CD4-positive, alpha-beta T cell (primary cell): ENCODE measurements at places on chromosomes 7 and 10. TPM values are rescaled to one million over a fixed set of nuclear protein-coding genes. Genes with fewer than 3 reads are reported as not detected.

Gene ITPRID1
- total RNA-seq, result not detected

DNA sequence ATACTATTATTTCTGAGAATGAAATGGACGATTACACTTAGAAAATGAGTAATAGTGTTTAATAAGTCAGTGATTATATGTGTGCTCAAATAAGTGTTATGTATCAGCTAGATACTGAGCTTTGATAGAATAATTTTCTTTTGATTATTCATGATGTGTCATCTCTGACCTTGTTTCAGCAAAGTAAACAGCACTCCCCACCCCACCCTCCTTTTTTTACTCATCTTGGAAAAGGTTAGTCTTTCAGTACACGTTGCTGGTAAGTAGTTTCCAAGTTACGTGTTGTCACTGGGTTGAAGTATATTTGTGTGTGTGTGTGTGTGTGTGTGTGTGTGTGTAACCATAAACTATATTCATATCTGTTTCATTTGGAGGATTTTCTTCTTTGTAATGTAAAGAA lies 84.1 kb downstream of the GNAI1 start:
- H3K4me1 ChIP-seq, result no peaks in the 10 kb centered on the region
- no peak for DNase-seq
- no peaks in the 10 kb centered on the region for H3K27me3 ChIP-seq
- no peak overlapping the region for H3K4me3 ChIP-seq
- no peak overlapping the region for H3K27ac ChIP-seq
- no peaks in the 10 kb centered on the region for H3K36me3 ChIP-seq

DNA sequence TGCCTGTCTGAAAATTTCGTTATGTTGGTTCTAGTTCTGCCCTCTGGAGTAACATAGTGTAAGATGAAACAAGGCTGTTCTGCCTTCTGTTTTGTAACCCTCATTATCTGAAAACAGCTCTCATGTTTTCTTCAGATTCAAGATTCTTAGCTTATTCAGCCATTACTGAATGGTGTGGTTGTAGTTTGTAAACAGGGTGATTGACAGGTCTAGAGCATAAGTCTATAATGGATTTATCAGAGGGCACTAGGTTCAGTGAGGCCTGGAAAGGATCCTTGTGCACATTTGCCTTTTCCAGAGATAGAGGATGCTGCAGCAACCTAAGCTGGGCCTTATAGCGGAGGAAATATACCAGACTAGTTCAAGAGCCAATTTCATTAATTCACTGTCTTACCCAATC lies 6.1 kb downstream of the ZNF398 start:
- no peaks in the 10 kb centered on the region for H3K27me3 ChIP-seq
- peaks cover 40% of the 10 kb centered on the region for H3K36me3 ChIP-seq
- no peak for DNase-seq
- H3K27ac ChIP-seq, result no peak overlapping the region
- H3K4me1 ChIP-seq, result peaks cover 19% of the 10 kb centered on the region

Gene LBX1
- total RNA-seq, result not detected

DNA sequence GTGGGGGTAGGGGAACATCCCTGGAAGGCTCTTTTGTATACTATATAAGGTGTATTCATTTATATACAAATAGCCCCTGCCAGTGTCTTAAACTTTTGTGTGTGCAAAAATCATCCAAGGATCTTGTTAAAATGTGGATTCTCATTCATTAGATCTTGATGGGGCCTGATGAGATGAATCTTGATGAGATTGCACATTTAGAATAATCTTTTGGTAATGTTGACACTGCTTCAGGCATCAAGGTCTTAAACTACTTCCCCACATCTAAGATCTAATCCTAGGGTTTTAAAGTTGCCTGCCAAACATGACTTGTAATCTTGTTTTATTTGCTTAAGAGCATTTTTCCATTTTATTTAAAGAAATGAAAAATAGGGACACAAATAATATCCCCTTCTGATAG lies 13.0 kb downstream of the TLX1 start:
- H3K4me1 ChIP-seq, result peaks cover 43% of the 10 kb centered on the region
- no peak for DNase-seq
- H3K36me3 ChIP-seq, result no peaks in the 10 kb centered on the region
- H3K27ac ChIP-seq, result no peak overlapping the region
- H3K4me3 ChIP-seq, result no peak overlapping the region
- peaks cover 88% of the 10 kb centered on the region for H3K27me3 ChIP-seq

DNA sequence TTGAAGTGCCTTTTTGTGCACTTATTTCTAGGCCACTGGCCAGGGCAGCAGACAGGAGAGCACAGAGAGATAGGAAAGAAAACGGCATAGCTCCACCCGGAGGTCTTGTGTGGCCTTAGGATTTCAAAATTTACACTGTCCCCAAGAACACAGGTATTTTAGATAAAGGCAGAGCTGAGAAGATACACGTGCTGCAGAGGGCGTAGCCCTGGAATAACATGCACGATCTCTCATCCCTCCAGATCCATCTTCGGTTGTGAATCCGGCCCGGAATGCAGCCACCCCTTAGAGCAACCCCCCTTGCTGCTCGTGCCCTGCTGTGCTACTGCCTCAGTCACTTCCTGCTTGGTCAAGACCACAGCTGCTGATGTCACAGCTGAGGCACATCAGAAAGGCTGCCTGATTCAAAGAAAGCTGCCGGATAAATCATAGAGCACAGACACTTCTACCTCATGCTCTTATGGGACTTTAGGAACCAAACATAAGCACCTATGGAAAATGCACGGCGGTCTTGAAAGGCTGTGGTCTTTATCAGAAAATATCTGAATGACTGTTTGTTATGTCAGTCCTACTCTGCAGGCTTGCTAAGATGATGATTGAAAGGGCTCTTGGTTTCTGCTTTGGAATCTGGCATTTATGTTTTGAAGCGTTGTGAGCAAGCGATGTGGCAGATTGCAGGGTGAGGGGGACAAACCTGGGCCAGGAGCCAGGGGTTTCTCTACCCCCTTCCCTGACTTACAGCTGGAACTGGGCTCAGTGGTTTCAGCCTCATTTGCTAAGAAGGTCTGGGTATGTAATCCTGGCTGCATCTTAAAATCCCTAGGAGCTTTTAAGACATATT lies 152.0 kb downstream of the SVIL start:
- H3K36me3 ChIP-seq, result peaks cover 35% of the 10 kb centered on the region
- H3K27ac ChIP-seq, result no peak overlapping the region
- peaks cover 8% of the 10 kb centered on the region for H3K4me1 ChIP-seq

DNA sequence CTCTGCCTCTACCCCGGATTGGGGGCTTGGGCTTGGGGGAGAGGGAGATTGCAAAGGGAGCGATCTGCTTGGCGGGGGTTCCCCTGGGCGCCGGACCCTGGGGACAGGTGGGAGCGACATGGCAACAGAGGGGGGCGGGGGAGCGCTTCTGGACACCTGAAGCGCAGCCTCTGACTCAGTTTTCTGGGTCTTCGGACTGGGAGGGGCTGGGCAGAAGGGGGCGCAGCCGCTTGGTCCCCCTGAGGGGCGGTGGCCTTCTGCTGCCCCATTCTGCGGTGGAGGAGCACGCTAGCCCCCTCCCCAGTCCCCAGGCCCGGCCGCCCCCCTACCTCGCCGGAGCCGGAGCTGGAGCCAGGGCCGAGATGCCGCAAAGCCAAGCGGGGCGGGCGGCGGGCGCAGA lies 380 bp downstream of the NAT16 start:
- DNase-seq, result no peak
- H3K4me1 ChIP-seq, result peaks cover 22% of the 10 kb centered on the region
- H3K27ac ChIP-seq, result no peak overlapping the region
- H3K4me3 ChIP-seq, result no peak overlapping the region

GRCh38 chr10:15485684-15486316 lies 114.7 kb upstream of the FAM171A1 start:
- H3K4me1 ChIP-seq, result no peaks in the 10 kb centered on the region
- DNase-seq, result no peak
- peaks cover 4% of the 10 kb centered on the region for H3K27me3 ChIP-seq
- H3K36me3 ChIP-seq, result no peaks in the 10 kb centered on the region
- H3K4me3 ChIP-seq, result no peak overlapping the region

Gene EBF3
- total RNA-seq, result not detected

GRCh38 chr10:49817845-49818244 lies 55.7 kb upstream of the OGDHL start:
- peaks cover 44% of the 10 kb centered on the region for H3K36me3 ChIP-seq
- H3K27me3 ChIP-seq, result no peaks in the 10 kb centered on the region
- DNase-seq, result peak; percentile 5
- H3K4me1 ChIP-seq, result no peaks in the 10 kb centered on the region
- H3K4me3 ChIP-seq, result no peak overlapping the region

DNA sequence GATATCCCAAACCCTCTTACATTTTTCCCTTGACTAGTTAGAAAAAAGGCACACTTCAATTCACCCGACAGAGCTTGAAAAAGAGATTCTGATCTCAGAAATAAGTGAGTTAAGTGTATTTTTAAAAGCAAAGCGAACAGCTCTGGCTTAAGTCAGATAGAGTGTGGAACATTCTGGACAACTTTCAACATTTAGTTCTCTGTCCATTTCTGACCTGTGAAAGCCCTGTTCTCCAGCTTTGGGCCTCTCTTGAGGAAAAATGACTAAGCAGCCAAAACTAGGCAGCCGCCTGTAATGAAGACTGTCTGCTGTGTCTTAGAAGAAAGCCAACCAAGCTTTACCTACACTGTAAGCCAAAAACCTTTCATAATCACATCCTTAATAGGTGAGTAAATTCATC lies 50.5 kb downstream of the CDK6 start:
- H3K36me3 ChIP-seq, result no peaks in the 10 kb centered on the region
- no peak for DNase-seq
- no peak overlapping the region for H3K27ac ChIP-seq
- H3K4me3 ChIP-seq, result no peak overlapping the region
- no peaks in the 10 kb centered on the region for H3K4me1 ChIP-seq

Gene TFR2
- 2.3 TPM for total RNA-seq

DNA sequence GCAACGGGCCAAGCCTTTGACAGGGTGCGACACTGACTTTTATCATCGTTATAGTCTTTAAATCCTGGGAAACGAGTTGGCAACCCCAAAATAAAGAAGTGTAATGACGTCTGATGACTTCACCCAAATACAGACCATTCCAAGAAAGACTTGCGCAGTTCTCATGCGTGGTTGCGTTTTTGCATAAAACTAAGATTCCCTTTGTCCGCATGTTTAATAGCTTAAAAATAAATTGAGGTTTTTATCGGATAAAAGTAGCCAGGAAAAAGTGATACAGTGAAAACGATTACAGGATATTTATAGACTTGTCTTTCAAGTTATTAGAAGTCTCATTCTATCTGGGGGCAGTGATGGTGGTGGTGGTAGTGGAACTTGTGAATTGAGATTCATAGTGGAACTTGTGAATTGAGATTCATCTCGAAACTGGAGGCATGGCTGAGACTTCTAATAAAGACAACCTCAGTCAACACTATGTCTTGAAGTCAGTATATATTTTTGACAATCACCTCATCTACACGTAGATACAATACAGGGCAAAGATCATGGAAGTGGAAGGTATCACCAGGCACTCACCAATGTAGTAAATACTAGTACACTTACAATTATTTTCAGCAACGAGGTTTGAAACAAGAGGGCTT lies 1.2 kb upstream of the NAMPT start:
- DNase-seq, result no peak
- H3K4me1 ChIP-seq, result peaks cover 9% of the 10 kb centered on the region
- H3K36me3 ChIP-seq, result no peaks in the 10 kb centered on the region

GRCh38 chr10:121081306-121081705 lies 230.1 kb downstream of the WDR11 start:
- H3K4me3 ChIP-seq, result no peak overlapping the region
- no peak for DNase-seq
- H3K36me3 ChIP-seq, result no peaks in the 10 kb centered on the region
- H3K27me3 ChIP-seq, result no peaks in the 10 kb centered on the region

DNA sequence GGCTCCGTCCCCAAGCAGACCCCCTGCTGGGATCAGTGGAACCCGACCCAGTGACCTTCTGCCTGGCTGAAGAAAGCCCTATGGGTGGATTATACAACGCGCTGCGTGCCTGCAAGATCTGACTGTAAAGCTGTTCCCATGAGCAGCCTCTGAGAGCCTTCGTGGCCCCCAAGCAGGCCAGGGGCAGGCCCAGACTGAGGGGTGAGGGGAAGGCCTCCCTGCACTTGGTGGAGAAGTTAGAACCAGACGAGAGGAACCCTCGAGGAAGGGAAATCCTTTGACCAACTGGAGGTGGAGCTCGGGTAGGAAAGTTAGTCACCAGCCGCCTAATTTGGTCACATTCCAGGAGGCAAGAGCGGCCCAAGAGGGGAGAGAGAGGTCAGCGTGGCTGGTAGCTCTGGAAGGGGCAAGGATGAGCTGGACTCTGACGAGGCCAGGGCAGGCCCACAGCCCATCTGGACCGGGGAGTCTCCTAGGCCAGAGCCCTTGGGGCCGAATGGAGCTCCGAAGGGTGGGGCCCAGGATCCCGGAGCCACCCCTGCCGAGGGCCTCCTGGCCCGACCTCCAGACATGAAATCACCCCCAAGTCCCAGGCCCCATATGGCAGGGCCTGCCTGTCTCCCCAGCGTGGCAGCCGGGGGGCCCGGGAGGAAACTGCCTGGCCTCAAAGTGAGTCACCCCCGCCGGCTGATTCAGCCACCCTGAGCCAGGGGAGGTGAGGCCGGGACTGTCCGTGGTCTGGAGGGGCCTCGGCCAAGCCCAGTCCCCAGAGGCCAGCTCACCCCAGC lies 23.3 kb upstream of the PDGFA start:
- H3K4me3 ChIP-seq, result no peak overlapping the region
- H3K36me3 ChIP-seq, result no peaks in the 10 kb centered on the region
- DNase-seq, result no peak
- H3K4me1 ChIP-seq, result no peaks in the 10 kb centered on the region
- H3K27ac ChIP-seq, result no peak overlapping the region

DNA sequence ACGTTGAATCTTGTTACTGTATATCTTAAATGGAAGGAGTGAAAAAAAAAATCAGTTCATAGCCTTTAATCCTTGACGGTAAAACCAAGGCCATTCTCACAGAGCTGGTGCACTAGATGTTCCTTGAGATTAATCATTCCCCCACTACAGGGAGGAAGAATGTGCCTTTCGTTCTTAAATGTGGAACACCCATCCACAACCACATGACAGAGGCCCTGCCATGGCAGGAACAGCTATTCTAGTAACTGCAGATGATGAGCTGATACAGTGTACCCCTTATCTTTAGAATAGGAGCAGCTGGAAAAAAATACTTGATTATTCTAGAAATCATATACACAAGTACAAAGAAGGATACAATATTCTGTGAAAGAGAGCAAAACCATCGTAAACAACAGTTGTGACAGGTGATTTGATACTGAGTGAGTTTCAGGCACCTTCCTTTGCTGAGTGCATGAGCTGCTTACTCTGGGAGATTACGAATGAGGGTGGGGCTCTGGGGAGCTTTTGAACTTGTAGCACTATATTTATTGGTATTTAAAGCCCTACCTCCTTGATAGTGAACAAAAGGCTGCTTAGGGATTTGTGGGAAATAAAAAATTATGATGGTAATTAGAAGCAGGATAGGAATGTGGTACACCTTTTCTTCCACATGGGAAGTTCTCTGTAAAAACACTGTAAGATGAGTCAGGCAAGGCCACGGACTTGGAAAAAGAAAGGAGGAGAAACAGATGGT lies 244.4 kb upstream of the SLC26A5 start:
- H3K36me3 ChIP-seq, result no peaks in the 10 kb centered on the region
- no peaks in the 10 kb centered on the region for H3K27me3 ChIP-seq

GRCh38 chr10:28332726-28333125 lies 29.9 kb upstream of the MPP7 start:
- no peaks in the 10 kb centered on the region for H3K36me3 ChIP-seq
- peak overlapping the region; percentile 99 for H3K27ac ChIP-seq
- H3K27me3 ChIP-seq, result no peaks in the 10 kb centered on the region
- no peak for DNase-seq
